Activated gamma-delta T cell treated with Interleukin-2 at 50 U/mL for 16 hours (primary cell): ENCODE measurements at places on chromosomes 4 and X.

- no peak for DNase-seq
These were observed 8.7 kb upstream of the ABLIM2 start for GRCh38 chr4:8167291-8167690.

DNA sequence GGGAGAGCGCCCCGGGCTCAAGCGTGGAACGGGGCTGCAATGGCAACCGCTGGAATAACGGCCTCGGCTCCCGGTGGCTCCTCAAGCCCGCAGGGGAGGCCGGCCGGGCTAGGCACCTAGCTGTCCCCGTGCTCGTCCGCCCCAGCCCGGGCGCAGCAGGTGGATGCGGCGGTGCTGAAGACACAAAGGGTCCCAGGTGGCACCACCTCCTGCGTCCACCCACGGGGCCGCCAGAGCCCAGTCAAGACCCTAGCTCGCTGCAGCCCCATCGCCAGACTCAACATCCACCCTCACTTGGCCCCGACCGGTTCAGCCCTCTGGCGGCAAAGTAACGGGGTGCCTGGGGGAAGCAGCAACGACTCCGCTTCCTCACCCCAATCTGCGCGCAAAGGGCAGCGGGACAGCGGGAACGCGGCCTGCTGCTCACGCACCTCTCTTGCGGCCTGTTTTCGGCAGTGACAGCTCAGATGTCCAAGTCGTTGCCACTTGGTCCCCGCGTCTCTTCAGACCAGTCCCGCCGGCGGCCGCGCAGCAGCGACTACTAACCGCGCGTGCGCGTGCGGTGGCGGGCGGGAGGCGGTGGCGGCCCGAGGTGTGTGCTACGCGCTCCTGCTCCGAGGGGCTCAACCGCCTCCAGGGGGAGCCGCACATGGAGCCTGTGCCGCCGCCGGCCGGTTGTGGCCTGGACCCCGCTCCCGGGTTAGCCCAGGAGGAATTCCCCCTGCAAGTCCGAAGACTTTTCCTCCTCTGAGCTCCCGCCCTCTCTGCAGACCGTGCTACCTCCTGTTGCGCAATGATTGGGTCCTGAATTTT is at the start of gene CLGN:
TSS of gene CLGN (minus strand) at position 543 of the 813 bp plus-strand sequence. CDS start 14,570 bp downstream, outside the sequence.
- DNase-seq: peak; percentile 26

DNA sequence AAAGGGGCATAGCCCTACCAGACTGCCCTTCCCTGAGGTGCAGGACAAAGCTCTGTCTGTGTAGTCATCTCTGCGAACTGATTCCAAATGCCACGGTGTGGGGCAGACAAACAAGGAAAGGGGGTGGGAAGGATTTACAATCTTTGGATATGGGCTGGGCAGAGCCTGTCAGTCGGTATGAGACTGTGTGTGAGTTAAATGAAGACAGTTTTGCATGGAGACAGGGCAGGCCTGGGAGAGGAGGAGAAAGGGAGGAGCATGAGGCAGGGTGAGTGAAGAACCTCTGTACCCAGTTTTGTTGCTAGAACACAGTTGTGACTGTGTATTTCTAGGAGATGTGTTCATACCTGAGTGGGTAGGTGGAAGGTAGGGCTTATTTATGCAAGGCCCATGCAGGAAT is 59.4 kb upstream of the MSN start:
- DNase-seq: no peak

DNA sequence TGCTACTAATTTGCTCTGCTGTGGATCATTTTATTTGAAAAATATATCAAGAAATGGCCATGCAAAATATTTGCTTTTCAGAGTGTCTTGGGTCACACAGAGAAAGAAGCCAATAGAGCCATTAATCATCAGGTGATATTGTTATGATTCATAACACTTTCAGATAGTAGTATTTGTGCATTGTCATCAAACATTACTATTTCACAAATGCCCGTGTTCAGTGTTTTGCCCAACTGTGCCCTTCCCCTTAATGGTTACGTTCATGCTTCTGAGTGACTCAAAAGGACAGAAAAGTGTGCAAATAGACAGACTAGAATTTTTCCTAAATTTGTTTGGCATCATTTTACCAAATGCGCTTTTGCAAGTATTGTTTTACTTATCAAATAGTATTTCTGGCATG is 46.5 kb downstream of the PHOX2B start:
- no peak for DNase-seq

DNA sequence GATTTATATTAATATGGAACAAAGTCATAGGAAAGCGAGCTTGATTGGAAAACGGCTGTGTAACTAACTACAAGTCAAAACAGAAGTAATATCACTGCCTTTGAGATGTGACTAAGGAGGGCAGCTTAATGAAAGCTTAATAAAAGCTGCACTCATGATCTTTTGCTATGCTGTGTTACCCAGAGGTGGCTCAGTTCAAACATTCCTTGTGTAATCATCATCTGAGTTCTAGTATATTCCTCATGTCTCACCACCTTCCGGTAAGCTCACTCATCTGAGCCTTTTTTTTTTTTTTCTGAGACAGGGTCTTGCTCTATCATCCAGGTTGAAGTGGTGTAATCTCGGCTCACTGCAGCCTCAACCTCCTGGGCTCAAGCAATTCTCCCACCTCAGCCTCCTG is 5.0 kb downstream of the GRPEL1 start:
- no peak for DNase-seq

GRCh38 chr4:4719436-4719835 is 140.0 kb upstream of the MSX1 start:
- no peak for DNase-seq

- no peak for DNase-seq
These were observed 85.9 kb upstream of the CLCN4 start for GRCh38 chrX:10070714-10071436.

DNA sequence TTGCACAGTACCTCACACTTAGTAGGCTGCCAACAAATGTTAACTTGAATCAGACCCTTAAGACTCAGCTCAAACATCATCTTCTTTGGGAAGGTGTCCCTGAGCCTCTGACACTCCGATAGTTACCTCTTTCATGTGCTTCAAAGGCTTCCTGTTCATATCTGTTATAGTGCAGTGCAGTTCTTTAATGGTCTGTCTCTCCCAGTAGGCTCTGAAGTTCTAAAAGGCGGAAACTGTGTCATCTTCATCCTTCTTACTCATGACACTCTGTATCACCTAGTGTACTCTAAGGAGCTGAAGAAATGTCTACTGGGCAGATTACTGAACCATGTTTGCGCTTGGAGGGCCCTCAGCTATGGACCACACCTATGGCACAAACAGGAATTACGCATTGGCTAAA is 2.1 kb upstream of the DIAPH2 start:
- no peak for DNase-seq

- DNase-seq: no peak
These were observed 48.5 kb upstream of the NRK start for GRCh38 chrX:105773801-105774200.

DNA sequence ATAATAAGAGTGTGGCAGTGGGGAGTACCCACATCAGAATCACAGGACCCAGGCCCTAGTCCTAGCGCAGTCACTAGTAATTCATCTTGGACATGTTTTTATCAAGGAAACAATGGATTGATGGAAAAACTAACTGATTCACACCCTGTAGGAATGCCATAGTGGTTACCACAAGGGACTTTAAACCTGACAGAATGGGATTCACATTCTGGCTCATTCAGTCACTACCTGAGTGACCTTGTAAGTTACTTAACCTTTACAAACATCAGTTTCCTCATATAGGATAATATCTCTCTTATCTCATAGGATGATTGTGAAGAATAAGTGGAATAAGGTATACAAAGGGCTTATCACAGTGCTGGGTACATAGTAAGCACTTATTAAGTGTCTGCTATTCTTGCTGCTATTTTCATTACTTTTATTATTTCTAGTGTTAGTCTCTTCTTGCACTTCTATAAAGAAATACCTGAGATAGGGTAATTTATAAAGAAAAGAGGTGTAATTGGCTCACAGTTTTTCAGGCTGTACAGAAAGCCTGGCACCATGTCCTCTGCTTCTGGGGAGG is 247.5 kb upstream of the KLF3 start:
- no peak for DNase-seq

DNA sequence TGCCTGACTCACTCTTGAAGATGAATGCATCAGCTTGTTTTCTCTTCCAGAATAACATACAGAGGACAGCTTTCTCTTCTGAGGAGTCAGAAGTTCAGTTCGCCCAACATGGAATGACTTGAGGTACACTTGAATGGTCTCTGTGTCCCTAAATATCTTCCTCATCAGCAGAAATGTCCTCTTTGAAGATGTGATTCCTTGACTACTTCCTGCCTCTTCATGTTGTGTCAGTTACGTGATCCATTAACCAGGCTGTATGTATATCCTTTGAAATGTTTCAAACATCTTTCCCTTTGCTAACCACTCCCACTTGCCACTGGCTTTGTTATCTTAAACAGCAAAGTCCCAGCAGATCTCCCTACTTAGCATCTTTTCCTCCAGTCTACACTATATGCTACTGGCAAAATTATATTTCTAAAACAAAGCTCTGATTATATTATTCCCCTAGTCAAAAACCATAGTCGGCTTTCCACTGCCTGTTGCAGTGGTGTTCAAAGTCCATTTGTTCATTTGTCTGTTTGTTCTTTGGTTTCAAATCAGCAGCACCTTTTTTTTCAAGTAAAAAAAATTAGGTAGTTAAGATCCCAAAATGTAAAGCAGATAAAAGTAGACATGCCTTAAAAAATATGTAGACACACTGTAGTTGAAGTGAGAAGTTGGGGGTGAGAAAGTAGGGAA is 82.1 kb upstream of the PAK3 start:
- DNase-seq: no peak

- DNase-seq: no peak
These were observed 109.2 kb upstream of the EDNRA start for GRCh38 chr4:147371661-147372060.

GRCh38 chr4:141637565-141637964 is 1.2 kb downstream of the IL15 start:
- no peak for DNase-seq

DNA sequence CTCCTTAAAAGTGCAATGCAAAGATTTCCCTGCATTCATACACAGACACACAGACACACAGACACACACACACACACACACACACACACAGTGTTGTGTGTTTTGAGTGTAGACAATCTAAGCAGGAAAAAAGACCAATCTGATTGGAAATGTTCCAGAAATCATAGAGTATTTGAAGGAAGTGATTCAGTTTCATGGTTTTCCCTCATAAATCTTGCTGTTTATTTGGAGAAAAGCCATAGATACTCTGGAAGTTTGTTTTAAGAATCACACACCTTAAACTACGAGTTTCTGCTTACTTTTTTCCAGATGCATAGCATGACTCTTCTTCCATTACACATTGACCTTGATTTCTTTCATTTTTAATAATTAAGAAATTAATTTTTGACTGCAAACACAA is 298.5 kb upstream of the BMP3 start:
- no peak for DNase-seq

DNA sequence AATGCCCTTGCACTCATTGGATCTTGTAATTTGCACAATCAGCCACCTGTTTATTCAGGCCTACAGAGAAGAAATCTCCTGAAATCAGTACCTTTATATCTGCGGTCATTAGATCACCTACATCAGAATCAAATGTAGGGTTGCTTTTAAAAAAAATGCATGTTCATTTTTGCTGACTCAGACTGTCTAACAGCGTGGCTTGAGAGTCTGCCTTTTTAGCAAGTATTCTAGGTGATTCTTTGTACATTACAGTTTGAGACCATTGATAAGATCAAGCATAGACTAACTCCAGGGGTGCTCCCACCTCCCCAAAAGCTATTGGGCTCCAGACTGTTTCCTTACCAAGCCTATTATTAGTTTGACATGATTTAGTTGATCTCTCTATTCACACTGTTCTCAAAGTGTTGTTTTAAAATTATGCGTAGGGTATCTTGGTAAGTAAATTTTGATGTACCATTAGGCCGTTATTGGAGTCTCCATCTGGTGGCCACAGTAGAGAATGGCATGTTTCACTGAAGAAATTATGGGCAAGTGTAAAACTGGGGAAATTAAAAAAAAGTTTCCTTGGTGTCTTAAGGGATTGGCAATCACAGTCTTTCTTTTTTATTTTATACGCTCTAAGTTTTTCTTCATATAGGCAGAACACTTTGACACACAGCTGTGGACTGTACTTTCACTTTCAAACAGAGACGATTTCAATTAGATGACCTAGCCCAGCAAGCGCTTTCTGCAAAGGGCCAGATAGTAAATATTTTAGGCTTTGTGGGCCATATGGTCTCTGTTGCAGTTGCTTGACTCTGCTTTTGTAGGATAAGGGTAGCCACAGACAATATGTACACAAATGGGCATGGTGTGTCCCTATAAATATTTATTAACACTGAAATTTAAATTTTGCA is 33.7 kb upstream of the MSL3 start:
- DNase-seq: peak; percentile 8

GRCh38 chr4:72567821-72568675 is 973 bp downstream of the ADAMTS3 start:
- DNase-seq: no peak

DNA sequence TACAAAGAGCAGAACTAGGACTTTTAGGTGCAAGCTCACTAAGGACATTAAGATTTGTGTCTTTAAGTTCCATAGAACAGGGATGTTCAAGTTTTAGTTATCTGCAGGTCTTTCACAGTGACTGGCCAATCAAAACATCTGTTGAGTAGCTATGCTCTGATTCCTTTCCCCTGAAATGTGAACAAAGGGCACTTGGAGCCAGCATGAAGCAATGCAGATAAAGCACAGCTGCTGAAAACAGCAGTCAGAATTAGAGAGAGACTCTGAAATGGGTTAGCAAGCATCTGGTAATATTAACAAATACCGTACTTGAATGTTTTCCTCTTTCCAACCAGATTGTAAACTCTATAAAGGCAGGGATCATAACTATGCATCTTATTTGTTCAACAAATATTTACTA is 276.9 kb downstream of the RAB28 start:
- DNase-seq: no peak

DNA sequence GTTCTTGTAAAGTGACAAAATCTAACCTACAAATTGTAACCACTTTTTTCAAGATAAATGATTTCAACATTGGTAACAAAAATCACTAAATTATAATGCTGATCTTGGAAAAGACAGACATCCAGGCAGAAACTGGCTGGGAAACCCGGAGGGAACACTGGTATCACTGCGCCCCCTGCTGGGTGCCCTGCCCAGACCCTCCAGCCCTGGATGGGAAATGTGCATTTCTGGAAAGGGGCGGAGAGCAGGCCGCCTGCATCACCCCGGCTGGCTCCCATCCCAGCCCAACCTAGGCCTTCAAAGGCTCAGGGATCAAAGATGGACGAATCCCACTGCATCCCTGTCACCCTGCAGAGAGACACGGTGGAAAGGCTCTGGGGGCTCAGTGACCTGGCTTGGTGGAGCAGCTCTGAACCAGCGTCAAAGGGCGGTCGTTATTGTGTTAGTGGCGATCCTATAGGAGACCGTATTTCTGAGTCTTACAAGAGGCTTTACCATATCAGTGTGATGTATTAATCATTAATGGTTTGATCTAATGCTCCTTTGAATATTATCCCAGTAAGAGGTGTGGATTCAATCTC is 37.3 kb downstream of the ACOX3 start:
- peak; percentile 30 for DNase-seq

GRCh38 chr4:133058701-133059100 is 90.4 kb upstream of the PCDH10 start:
- DNase-seq: no peak

DNA sequence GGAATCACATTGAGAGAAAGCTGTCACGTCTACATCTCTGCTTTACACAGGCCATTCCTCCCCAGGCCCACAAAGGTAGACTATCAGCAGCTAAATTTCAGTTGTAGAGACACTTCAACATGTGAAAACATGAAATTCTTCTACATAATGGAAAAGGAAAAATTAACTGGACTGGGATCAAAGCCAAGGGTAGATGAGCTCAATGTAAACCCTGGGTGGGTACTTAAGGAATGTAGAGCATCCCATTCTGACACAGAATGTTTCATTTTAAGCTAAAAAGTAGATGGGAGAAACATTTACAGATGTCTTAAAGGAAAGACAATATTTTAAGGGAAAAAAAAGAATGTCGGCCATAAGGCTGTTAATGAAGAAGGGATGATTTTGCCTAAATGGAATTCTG is 51.3 kb upstream of the NPNT start:
- no peak for DNase-seq
